Activated T-cell treated with anti-CD3 and anti-CD28 coated beads for 48 hours (primary cell): ENCODE measurements at places on chromosomes 4 and X.

- DNase-seq, result no peak
Measured at GRCh38 chr4:174138616-174139015, 144.9 kb downstream of the FBXO8 start.

DNA sequence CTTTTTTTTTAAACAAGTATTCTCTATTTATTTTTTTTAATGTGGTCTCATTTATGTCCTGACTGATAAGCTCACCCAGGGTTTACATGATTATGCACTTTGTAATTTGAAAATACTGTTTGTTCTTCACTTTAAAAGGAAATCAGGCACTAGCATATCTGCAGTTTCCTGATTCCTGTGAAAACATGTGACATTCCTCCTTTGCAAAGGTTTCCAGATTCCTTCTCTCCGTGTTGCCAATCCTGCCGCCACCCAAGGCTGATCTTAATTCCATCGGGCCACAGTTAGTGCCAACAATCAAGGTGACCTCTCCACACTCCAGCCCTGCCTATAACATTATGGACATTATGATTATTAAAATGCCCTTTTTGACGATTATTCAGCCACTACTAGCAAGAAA lies 225.4 kb downstream of the PCDH7 start:
- DNase-seq, result no peak

DNA sequence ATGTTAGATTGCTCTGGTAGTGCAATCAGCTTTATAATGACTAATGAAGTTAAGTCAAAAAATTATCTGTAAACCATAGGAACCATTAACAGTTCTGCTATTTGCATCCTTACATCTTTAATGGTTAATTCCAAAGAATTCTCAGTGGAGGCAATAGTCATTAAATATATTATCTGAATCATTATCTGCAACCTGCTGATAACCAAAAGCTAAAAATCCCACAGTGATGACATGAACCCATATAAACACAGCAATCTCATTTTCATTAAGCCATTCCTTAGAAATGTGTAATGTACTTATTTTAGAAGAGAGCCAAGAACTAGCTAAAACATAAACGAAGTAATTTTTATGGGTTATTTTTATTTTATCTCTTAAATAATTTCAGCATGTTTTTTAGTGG lies 60.2 kb downstream of the MAGEB16 start:
- no peak for DNase-seq

GRCh38 chr4:144648042-144648441 lies 2.1 kb downstream of the HHIP start:
- no peak for DNase-seq

DNA sequence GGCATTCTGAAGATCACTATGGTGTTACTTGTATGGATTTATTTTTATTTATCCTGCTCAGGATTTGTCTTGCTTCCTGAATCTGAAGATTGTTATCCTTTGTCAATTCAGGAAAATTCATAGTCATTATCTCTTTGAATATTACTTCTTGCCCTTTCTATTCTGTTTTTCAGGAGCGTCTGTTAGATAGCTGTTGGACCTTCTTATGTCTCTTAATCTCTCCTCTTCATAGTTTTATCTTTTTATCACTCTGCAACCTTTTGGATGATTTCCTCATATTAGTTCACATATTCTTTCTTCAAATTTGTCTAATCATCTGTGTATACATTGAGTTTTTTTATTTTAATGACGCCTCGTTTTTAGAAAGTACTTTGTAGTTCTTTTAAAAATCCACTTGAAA lies 19.6 kb downstream of the WDR19 start:
- no peak for DNase-seq

- no peak for DNase-seq
Measured at GRCh38 chrX:1418901-1419544, 27.1 kb upstream of the SLC25A6 start.

- no peak for DNase-seq
Measured at GRCh38 chr4:118754890-118755289, 69.7 kb downstream of the METTL14 start.

DNA sequence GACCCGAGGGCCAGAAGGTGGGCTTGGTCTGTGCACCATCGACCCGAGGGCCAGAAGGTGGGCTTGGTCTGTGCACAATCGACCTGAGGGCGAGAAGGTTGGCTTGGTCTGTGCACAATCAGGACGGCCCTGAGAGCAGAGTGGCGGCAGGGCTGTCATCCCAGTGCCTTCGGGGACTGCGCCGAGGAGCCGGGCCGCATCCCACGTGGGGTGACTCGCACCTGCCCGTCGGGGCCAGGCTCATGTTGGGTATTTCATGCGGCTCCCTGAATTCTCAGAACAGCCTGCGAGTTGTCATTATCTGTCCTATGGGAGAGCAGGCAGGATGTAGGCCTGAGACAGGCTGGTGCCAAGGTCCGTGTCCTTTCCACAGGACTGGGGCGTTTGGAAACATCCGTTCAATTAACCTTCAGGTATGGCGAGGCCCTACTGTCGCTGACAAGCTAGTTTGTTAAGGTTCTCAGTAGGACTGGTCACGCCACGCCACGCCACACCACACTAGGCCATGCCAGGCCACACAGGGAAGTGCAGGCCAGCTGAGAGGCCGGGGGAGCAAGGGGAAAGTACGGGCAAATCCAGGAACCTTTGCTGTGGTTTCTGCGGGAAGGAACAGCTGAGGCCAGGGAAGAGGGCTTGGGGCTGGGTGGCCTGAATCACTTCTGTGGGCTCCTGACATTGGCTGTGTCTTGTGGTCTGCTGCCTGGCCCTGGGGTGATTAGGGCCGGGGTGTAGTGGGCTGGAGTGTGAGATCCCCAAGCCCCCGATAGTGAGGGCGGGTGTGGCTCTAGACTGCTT lies 182.9 kb downstream of the AFAP1 start:
- DNase-seq, result no peak

DNA sequence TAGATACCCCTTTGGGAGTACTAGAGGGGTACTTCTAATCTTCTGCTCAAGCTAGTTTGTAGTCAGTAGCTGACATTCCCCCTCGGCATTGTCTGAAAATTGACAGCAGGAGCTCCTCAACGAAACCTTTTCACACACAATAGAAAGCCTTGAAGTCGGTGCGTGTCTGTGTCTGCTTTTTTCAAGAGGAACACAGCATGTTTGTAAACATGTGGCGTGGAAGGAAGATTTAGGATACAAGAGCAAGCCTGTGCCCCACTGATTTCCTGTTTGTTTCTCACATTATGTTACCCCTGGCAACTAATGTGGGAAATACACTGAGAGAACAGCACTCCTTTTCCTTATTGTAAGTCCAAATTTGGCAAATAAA lies 252.6 kb downstream of the ANKRD50 start:
- DNase-seq, result no peak

- no peak for DNase-seq
Measured at GRCh38 chr4:99710681-99711345, 53.2 kb upstream of the C4orf54 start.

- DNase-seq, result no peak
Measured at GRCh38 chr4:6498511-6499237, 26.3 kb upstream of the PPP2R2C start.

DNA sequence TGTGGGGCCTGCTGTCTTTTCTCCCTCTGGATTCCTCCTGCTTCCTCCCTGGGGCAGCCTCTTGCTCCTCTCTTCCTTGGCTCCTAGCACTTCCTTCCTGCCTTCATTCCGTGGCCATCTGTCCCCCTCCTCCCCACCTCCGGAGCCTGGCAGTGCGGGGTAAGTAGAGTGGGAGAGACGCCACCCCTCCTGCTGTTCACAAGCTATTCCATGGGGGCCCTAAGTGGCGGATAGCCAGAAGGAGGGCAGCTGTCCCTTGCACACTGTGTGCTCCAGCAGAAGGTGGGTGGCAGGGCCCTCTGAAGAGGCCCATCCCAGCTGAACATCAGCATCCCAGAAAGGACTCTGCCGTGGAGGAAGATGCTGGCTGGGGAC lies 27.4 kb downstream of the CCNQ start:
- no peak for DNase-seq

DNA sequence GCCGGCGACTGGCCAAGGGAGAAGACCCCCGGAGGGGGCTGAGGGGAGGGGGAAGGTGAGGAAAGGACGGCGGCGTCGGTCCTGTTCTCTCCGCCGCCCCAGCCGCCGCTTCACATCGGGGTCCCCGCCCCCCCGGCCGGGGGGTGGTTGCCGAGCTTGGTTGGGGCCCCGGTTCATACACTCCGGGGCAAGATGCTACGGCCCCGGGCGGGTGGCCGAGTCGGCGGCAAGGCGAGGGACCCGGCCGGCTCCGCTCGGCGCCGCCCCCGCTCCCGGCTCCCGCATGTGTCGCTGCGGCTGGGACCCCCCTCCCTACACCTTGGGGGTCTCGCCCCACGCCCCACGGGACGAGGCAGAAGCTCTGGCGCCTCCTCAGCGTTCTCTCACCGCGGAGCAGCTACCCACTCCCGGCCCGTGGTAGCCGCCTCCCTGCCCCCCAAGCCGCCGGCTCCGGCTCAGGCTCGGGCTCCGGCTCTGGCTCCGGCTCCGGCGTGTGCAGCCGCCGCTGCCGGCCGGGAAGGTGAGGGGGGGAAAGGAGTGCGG lies 461 bp downstream of the FBXW7 start:
- DNase-seq, result peak; percentile 23

DNA sequence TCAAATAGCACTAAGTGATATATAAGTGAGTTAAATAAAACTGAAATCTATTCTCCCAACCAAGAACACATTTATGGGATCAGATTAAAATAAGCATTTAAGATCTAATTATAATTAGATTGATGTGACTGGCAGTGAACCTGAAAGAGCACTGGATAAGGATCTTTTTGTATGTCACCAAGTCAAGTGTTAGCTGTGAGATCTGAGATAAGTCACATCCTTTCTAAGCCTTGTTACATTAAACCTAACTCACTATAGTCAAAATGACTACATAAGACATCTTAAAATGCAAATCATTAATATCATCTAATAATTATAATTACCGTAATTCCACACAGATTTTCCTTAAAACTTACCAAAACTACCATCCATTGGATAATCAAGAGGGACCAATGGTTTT lies 1.6 kb downstream of the CCNA2 start:
- no peak for DNase-seq

- no peak for DNase-seq
Measured at GRCh38 chr4:68738036-68738435, 67.6 kb upstream of the UGT2B15 start.

GRCh38 chrX:132022198-132022966 lies 720 bp upstream of the STK26 start:
- no peak for DNase-seq

GRCh38 chrX:15719324-15719968 lies 18.6 kb upstream of the CA5B start:
- no peak for DNase-seq
